Activated CD8-positive, alpha-beta memory T cell treated with anti-CD3 and anti-CD28 coated beads, Interleukin-2, amount 50 U/mL, for 4 hours (primary cell): ENCODE measurements at places on chromosomes 7 and 10.
A peak's percentile ranks its signal among the peaks of the same experiment; 100 is the strongest.

DNA sequence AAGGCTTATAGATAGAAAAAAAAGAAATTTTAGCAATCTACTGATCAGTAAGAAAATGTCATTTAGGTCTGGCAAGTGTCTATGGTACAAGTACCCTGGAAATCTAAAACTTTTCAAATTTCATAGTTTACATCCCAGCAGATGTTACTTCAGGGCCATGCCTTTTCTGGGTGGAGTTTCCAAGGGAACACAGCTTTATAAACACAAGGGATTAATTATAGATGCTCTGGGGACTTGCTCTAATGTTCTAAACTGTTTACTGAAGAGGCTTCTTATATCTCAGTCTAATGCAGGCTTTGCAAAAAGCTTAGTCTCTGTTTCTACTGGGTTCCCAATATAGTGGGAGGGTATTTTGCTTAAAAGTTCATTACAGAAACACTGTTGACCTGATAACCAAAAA, 3.1 kb downstream of the CD36 start:
- no peak for DNase-seq

DNA sequence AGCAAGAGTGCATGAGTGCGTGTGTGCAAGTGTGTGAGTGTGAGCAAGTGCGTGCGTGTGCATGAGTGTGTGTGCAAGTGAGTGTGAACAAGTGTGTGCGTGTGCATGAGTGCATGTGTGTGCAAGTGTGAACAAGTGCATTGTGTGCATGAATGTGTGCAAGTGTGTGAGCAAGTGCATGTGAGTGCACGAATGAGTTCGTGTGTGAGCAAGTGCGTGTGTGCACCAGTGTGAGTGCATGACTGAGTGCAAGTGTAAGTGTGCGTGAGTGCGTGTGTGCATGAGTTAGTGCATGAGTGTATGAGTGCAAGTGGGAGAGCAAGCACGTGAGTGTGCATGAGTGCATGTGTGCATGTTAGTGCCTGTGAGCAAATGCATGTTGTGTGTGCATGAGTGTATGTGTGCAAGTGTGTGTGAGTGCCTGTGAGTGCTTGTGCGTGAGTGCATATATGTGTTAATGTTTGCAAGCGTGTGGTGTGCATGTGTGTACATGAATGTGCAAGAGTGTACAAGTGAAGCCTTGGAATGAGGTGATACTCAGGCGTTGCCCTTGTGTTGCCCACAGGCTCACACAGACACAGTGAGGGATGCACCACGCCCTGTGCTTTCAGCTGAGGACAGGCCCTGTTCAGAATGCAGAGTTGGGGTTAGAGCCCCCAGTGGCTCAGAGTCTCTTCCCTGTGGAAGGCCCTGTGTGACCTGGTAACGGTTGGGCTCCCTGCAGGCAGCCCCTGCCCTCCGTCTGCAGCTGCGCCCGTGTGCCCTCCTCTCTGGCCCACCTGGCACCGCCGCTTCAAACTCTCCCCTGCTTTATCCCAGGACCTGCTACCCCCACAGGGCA, 97.1 kb downstream of the NKX6-2 start:
- no peak for DNase-seq

DNA sequence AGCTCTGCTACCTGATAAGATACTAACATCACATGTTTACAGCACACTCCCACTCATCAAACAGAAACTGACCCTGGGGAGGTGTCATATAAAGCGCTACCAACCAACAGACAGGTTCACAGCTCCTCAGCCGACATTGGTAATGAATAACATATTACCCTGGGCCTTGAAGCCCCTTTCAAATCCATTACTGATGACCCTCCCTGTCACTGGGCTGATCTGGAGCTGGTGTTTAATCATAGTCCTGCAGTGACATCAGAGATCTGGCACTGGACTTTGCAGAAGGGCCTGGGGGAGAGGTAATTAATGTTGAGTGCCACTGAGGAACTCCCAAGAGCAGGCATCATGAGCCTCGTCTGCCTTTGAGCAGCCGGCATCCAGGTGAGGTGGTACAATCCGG, 306.5 kb upstream of the NFE2L3 start:
- no peak for DNase-seq

GRCh38 chr7:66758950-66759628, 18.6 kb downstream of the RABGEF1 start:
- DNase-seq = no peak

DNA sequence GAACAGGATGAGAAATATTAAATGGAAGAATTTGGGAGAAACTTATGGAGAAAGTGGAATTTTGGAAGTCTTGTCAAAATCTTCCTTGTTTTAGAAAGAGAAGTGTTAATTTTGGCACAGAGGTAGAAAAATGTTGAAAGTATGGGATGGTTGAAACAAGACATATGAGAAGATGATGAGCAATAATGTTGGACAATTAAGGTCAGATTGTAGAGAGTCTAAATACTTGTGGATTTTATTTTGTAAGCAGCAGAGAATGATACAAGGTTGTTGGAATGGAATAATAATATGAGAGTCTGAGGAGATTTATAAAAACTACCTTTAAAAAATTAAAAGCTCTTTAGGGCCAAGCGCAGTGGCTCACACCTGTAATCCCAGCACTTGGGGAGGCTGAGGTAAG, 34.6 kb downstream of the PHTF2 start:
- DNase-seq = no peak

- no peak for DNase-seq
Observed at GRCh38 chr10:50395851-50396250, 144.5 kb upstream of the ASAH2 start.

- no peak for DNase-seq
Observed at GRCh38 chr10:80077869-80078447, 507 bp upstream of the TMEM254 start.

GRCh38 chr7:54956865-54957264, 62.0 kb upstream of the EGFR start:
- no peak for DNase-seq

GRCh38 chr7:104761892-104762291, 252.1 kb upstream of the KMT2E start:
- DNase-seq = no peak

- DNase-seq = no peak
Observed at GRCh38 chr10:30494558-30494957, 60.6 kb downstream of the MAP3K8 start.

DNA sequence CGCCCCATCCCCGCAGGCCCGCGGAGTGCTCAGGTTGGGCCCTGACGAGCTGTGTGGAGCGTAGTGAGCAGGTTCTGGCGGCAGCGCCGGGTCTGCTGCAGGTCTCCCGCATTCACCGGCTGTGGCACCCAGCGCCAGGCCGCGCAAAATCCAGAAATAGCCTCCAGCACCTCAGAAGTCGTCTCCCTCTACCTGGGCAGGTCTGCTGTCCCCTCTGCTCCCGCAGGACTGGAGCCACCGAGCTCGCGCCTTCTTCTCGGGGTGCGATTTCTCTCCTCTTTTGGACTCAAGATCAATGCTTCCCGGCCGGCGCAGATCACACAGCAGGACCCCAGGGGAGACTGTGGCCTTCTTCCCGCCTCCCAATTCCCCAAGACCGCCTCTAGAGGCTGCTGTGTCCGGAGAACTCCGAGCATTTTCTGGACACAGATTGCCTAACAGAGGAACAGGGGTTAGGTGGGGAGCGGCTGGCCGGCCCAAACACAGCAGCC, 8.4 kb downstream of the TLX1 start:
- no peak for DNase-seq

- DNase-seq = peak; percentile 87
Observed at GRCh38 chr7:100088621-100089457, at the start of gene COPS6. Gene COPS6 (plus strand): TSS chr7:100088969. CDS start chr7:100088991, 22 bp downstream.

DNA sequence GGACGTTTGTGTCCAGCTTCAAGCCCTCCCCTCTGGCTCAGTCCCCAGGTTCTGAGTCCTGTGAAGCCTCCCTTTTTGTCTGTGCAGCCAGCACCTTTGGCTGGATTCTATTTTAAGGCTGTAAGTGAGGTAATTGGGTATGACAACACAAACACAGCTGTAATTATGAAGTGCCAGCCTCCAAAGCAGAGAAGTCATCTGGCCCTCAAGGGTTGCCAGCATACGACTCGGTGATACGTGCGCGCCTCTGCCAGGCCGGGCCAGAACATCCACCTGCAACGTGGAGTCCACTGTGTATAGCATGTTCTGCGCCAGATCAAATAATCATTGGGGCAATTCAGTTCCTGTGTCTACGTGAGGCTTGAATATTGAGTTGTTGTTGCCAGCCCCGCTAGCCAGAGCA, 6.7 kb upstream of the FAM180A start:
- no peak for DNase-seq

- peak; percentile 51 for DNase-seq
Observed at GRCh38 chr10:88091490-88092061, 228.2 kb downstream of the PTEN start.

DNA sequence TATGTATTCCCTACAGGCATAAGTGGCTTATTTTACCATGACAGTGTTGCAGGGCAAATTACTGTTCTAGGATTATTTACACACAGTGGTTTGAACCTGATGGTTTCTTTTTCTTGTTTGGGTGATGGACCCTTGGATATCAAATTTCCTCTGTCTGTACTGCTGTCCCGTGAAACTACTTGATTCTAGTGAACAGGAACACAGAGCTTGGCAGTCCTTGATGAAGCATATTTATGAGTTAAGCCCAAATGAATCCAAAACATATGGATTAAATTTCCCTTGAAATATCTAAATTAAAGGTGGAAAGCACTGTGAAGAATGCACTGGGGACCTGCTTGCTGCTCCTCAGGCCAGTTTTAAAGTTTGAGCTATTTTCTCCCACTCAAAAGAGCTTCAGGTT, 635.3 kb downstream of the INHBA start:
- DNase-seq = no peak

DNA sequence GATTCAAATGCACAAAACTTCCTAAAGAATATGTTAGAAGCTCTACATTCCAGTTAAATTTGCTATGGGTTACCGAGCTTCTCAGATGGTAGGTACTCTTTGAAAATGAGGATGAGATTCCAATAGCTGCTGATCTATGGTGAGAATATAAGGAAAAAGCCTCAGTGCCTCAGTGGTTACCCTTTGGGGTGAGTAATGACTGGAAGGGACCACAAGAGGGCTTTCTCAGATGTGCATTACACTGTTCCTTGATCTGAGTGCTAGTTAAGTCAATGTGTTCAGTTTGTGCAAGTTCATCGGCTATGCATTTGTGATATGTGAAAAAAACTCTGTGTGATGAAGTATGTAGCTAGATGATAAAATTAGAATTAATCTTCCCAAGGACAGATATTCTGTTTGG, 3.5 kb downstream of the NRCAM start:
- DNase-seq = no peak

DNA sequence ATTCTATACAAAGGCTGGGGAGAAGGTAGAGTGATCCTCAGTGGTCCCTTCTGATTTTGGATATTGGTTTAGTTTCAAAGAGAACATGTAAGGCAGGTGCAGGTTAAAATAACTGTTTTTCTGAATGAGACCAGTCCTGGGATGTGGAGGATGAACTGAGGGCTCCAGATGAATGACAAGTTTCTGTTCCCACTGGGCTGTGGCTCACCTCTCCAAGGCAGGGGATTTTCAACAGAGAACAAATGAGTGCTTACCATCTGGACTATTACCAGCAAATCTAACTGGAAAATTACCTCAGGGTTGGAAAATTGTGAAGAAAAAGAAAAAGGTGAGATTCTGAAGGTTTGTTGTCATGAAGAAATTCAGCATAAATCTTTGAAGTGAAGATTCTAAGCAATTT, 8.0 kb downstream of the LAMB4 start:
- DNase-seq = no peak

GRCh38 chr10:30834153-30834552, 197.5 kb downstream of the ZNF438 start:
- no peak for DNase-seq

DNA sequence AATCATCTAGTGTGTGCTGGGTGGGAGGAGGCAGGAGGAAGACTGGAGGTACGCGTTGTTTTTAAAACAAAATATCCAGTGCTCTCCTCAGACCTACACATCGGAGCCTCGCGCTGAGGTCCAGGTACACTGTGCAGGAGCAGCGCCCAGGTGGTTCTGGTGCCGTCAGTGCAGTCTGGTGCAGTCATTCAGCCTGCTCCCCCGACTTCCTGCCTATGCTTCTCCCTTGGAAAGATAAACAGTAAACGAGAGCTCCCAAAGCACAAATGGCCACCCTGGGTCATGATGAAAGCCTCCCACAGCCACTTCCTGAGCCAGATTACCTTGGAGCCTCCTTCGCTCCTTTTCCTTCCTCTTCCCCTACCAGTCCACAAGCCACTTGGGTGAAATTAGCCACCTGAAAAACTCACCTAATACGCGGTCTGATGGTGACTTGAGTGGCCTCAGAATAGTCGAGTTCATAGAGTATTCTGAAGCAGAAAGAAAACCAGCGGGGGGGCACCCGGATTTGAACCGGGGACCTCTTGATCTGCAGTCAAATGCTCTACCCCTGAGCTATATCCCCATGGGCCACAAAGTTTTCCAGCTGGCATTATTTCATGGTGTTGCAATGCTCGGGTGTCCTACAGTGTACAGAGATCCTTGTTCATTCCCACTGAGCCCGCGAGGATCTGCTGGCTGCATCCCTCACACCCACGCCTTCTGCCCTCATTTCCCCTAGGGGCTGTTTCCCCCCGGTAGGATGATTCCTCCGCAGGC, 82.5 kb downstream of the ZNF467 start:
- no peak for DNase-seq

DNA sequence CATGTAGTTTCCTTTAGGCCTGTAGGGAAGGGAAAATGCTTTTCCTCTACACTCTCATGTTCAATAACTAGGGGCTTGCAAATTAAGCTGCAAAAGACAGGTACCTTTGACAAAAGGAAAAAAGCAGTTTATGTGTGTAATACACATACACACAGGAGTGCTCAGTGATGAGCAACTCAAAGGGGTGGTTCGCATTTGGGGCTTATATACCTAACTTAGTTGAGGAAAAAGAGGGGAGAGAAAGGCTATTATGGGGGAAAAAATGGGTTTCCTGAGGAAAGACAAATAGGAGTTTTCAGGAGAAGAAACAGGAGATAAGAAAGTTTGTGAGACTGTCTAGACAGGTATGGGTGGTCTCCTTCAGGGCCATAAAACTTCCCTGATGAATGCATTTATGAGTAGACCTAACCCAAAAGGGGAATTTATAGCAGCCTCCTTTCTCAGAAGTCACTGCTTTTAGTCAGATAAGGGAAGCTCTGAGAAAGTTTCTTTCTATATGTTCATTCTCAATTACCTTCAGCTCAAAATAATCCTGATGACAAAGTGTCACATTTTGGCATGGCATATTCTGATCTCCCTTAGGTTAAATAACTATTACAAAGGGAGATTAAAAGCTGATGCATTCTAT, 55.2 kb upstream of the EZH2 start:
- no peak for DNase-seq

- DNase-seq = no peak
Observed at GRCh38 chr10:102285133-102285532, 39.8 kb downstream of the GBF1 start.

- no peak for DNase-seq
Observed at GRCh38 chr7:1446620-1447032, 12.6 kb downstream of the MICALL2 start.

DNA sequence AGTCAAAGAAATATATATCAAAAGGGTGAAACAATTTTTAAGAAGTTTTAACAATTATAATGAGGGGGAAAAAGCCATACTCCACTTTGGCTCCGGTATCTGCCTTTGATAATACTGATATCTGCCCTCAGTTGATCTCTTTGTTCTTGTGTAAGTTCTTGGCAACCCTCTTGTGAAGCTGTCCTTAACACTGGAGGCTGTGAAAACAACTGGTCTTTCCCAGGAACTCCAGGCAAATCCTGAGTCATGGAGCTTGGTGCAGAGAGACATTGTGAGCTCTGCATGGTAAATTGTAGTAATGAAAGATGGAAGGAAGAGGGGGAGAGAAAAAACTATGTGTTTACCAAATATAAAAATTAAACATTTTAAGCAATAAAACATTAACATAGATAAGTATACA, 11.9 kb upstream of the ERVW-1 start:
- no peak for DNase-seq

- no peak for DNase-seq
Observed at GRCh38 chr10:124300735-124301134, 118.0 kb downstream of the OAT start.
